ENCODE measurements at places on chromosomes 7 and 10.

- DNase-seq: no peak
These were observed 60.7 kb downstream of the GBF1 start for GRCh38 chr10:102306006-102306405.

- no peak for DNase-seq
These were observed 5.8 kb upstream of the ALOX5 start for GRCh38 chr10:45368181-45368580.

DNA sequence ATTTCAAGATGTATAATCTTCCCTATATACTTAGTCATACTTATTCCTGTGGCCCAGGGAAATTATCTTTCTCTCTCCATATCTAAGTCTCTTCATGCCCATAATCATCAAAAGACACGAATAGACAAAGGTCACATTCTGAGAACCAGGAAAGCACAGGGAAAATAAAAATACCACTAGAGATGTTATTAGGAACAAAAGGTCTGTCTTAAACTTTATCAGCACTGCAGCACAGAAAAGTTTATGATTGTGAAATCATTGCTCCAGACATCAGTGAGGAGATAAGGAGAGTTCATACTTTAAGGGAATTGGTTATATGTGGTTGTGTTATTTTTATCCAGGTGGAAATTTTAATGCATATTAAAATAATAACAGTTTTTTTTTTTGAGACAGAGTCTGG lies 974.6 kb upstream of the CELF2 start:
- no peak for DNase-seq

GRCh38 chr10:44993922-44994751 lies 6.6 kb upstream of the ZNF22 start:
- DNase-seq: no peak

DNA sequence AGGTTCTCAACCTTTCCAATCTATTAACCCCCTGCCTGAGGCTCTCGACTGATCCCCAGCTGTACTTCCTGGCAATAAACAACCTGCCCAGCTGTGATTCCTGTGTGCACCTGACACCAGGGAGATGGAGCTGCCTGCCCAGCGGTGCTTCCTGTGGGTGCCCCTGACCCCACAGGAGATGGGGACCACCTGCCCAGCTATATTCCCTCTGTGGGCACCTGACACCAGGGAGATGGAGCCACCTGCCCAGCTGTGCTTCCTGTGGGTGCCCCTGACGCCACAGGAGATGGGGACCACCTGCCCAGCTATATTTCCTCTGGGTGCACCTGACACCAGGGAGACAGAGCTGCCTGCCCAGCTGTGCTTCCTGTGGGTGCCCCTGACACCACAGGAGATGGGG lies 184.0 kb downstream of the DIP2C start:
- DNase-seq: no peak

DNA sequence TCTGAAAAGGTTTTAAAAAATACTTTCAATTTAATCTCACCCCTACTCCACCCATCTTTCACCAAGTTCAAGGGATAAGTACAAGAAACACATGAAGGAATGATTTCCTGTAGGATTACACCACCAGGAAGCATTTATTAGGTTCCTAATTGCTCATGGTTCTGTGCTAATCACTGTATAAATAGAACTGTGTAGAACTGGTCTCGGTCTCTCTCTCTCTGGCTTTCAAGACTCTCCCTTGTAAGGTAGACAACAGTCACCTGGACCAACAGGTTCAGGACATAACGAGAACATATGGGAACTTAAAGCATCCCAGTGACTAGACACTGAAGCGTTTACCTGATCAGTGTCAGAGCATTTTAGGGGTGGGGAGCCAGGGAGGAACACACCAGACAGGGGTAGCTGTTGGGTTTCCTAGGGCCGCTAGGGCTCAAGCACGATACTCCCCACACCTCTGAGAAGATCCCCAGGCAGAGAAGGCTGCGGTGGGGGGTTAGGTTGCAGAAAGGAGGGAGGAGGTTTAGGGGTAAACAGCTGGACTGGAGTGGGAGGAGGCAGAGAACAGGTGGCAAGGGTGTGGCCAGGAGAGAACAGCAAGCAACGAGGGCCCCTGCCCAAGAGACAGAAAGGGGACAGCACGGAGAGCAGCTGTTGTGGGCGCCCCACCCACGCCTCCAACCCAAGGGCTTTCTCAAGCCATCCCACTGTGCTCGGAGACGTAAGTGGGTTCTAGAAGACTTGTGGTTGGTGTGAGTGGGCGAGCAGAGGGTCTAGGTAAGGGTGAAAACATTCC lies 52.5 kb upstream of the USP6NL start:
- DNase-seq: no peak

DNA sequence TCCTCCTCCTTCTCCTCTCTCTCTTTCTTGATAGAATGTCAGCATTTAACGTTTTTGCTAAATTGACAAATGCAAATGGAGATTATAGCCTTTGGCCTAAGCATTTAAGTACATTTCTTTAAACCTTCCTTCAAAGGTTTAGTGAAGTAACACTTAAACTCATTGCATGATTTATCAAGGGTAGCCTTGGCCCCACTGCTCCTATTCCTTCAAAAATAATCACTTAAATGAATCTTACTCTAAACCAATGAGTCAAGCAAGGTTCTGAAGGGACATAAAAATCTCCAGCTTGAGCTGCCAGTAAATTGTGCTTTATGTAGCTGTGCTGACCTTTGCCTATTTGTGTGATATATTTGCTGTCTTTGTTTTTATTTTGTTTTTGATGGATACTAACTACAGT lies 358.5 kb upstream of the AKR1E2 start:
- no peak for DNase-seq

DNA sequence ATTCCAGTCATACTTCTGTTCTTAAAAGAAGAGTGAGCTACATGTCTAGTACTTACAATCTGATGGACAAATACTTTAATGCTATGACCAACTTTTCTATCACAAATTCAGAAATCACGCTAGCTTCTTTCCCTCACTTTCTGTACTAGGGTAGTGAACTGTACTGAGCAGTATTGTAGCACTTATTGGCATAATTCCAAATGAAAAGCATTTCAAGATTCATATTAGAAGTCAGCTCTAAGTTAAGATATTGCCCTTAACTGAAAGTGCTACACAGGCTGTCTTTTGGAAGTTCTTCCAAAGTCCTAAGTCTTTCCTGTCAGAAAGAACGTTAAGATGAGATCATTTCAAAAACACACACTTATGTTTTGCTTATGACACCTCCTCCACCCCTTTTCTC lies 13.4 kb downstream of the P4HA1 start:
- DNase-seq: no peak

DNA sequence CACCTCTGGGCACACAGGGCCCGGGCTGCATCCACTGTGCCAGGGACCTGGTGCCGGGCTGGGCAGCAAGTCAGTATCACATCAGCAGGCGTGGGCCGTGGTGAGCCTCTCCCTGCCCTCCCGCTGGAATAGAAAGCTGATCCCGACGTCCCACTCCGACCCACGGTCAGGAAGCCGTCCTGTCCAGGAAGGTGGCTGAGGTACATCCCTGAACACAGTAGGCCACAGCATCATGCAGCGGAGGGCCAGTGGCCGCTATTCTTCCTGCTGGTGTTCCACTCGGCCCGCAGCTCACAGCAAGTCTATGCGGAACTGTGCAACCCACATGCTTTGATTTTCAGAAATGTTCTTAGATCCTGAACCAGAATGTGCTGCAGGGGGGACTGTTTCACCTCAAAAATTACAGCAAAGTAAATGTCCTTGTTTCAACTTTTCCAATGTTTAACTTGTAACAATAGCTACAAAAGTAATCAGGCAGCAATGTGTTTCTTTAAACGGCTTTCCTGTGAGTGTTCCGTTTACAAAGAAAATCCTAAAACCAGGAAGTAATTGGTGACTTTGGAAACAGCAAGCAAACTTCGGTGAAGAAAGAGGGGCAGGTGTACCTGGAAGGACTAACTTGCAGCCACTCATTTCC lies 676 bp upstream of the GPR146 start:
- no peak for DNase-seq

- no peak for DNase-seq
These were observed 22.4 kb upstream of the CUL1 start for GRCh38 chr7:148676291-148676690.

DNA sequence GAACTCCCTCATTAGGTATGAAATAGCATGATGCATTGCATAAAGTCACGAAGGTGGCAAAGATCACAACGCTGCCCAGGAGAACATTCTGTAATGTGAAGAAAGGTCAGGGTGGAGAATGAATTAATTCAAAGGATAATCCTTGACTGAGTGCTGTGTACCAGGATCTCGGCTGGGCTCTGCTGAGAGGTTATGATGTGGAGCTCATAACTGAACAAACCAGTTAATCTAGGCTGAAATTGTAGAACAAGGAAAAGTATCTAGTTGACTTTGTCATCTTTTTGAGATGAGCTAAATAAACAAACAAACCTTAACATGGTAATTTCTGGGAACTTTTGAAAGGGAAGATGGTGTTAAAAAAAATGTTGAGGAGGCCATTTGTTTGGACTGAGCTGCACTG lies 6.1 kb downstream of the MSMB start:
- DNase-seq: no peak

- no peak for DNase-seq
These were observed 186.9 kb upstream of the MYO3A start for GRCh38 chr10:25747084-25747483.

- no peak for DNase-seq
These were observed 273.6 kb upstream of the DKK1 start for GRCh38 chr10:52040486-52040885.

DNA sequence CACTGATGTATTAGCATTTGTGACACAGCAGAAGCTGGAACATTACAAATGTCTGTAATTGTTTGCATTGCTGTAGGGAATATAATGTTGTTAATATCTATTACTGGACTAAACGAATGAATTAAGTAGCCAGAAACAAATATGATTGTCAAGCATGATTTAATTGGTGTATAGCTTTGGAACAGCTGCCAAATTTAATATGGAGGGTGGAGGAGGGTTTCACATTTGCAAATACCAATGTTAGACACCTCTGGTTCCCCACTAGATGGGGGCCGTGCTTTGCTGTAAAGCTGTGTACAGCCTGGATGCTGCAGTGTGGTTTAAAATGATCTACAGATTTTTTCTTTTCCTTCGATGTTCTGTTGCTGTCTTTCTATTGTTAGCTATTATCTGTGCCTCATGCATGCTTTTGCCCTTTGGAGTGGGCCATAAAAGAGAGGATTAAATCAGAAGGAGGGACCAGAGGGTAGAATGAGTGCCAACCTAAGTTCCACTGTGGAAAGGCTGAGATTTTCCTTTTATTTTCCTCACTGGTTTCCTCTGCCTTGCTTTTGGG lies 23.1 kb downstream of the DNAJB9 start:
- DNase-seq: no peak

GRCh38 chr7:77370606-77371005 lies 45.5 kb downstream of the GSAP start:
- no peak for DNase-seq

DNA sequence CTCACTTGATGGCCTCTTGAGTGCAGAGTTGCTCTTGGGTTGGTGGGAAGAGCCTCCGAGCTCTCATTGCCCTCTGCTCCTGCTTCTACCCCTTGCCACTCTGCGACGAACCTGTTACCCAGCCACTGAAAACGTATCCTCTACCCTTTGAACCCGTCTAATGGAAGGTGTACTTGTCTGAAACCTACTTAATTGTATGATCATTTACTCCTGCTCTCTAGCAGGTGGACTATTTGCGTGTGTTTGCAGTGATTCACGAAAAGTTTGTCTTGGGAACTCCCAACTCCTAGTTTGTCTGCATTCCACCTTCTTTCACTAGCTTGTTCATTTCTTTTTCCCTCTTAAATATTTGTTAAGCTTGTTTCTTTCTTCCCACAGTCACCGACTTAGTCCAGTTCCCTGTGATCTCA lies 503 bp downstream of the CROT start:
- no peak for DNase-seq

- DNase-seq: no peak
These were observed 667 bp downstream of the KLLN start for GRCh38 chr10:87862679-87863052.

DNA sequence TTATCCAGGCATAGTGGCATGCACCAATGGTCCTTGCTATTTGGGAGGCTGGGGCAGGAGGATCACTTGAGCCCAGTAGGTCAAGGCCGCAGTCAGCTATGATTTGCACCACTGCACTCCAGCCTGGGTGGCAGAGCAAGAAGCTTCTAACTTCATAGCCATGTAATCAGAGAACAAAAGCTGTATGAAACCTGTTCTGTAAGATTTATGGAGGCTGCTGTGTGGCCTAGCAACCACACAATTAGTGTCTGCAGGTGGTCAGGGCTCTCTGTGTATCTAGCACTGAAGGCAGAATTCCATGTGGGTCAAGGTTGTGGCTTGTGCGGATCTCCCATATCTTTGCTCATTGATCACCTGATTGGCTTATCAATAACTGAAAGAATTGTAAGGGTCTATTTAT lies 221.5 kb upstream of the FOXK1 start:
- DNase-seq: no peak

- DNase-seq: no peak
These were observed 46.1 kb downstream of the CYTH3 start for GRCh38 chr7:6226194-6226799.

GRCh38 chr10:132469197-132469884 lies 68.2 kb upstream of the INPP5A start:
- DNase-seq: no peak

GRCh38 chr7:2476298-2476697 lies at the start of gene GRIFIN:
TSS of gene GRIFIN (minus strand) at chr7:2476398. CDS start at chr7:2476383, 15 bp downstream.
- no peak for DNase-seq

DNA sequence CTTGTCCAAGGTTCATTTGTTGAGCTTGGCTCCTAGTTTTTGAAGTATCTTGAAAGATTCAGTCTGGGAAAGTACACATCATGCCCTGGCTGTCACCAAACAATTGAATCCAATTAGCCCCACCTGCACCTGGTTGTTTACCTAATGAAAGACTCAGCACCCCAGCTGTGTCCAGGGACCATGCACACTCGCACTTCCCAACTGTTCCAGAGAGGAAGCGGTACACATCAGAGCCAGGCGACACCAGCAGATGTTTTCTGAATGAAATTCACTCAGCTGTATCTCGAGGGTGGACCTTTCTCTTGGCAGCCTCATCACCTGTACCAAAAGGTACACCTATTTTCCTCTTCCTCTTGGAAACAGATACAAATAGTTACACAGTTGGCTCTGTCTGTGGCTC lies 216.4 kb upstream of the LRGUK start:
- DNase-seq: no peak

DNA sequence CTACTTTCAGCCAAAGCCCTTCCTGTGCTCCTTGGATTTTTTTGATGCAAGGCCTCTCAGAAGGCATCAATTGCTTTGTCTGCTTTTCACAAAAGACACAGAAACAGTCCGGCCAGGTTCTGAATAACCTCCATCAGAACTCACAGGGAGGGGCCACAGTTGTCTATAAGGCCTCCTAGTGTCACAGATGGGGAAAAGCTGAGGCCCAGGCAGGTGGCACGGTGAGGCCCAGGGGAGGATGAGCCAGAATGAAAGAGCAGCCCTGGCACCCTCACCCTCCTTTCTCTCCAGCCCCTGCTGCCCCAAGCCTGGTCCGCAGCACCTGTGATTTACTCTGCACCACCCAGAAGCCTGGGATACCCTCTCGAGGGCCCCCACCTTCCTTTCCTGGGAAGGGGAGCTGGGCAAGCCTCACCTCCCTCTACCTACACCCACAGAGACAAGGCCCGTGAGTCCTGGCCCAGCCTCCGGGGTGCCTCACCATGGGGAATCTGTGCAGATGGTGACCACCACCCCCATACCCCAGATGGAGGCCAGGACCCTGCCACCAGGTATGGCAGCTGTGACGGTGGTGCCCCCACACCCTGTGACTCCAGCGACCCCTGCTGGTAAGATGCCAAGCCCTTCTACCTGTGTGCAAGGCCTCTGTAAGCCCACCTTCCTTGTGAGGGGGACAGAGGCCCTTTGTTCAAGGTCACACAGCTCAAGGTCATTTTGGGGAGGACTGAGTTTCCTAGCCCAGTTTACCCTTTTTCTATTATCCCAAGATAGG lies 26.2 kb upstream of the ZNF467 start:
- DNase-seq: peak; percentile 40

Measured in stimulated activated CD8-positive, alpha-beta memory T cell treated with anti-CD3 and anti-CD28 coated beads, Interleukin-2, amount 100 ng/mL, for 48 hours (primary cell).